Activated CD4-positive, alpha-beta T cell treated with anti-CD3 and anti-CD28 coated beads for 36 hours (primary cell): ENCODE measurements at places on chromosomes 11 and 22.

GRCh38 chr22:44825310-44826150 lies 73.2 kb downstream of the ARHGAP8 start:
- H3K4me3 ChIP-seq = no peak overlapping the region
- H3K27me3 ChIP-seq = peaks cover 4% of the 10 kb centered on the region
- H3K4me1 ChIP-seq = no peaks in the 10 kb centered on the region
- no peak overlapping the region for H3K27ac ChIP-seq
- no peaks in the 10 kb centered on the region for H3K36me3 ChIP-seq
- no peak for DNase-seq

- H3K4me3 ChIP-seq = peak overlapping the region; percentile 93
- DNase-seq = no peak
- peak overlapping the region; percentile 97 for H3K27ac ChIP-seq
- H3K36me3 ChIP-seq = peaks cover 60% of the 10 kb centered on the region
Measured at GRCh38 chr11:62574363-62575071, 826 bp upstream of the EEF1G start.

DNA sequence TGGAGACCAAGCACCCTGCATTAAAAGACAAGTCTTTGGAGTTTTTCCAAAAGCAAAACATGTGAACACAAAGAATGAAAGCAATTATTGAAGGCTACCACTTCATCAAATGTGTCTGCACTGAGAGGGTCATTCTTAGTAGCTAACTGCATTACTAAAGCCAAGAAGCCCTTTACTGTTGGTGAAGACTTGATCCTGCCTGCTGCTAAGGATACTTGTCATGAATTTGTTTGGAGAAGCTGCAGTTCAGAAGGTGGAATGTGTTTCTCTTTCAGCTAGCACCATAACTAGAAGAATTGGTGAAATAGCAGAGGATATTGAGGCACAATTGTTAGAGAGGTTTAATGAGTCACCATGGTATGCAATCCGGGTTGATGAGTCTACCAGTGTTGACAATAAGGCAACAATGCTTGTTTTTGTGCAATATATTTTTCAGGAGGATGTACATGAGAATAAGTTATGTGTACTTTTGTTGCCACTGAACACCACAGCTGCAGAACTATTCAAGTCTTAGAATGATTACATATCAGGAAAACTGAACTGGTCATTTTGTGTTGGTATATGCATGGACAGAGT lies 457.3 kb upstream of the ISX start:
- no peaks in the 10 kb centered on the region for H3K27me3 ChIP-seq
- H3K27ac ChIP-seq = no peak overlapping the region
- no peaks in the 10 kb centered on the region for H3K4me1 ChIP-seq
- no peak for DNase-seq
- no peak overlapping the region for H3K4me3 ChIP-seq

DNA sequence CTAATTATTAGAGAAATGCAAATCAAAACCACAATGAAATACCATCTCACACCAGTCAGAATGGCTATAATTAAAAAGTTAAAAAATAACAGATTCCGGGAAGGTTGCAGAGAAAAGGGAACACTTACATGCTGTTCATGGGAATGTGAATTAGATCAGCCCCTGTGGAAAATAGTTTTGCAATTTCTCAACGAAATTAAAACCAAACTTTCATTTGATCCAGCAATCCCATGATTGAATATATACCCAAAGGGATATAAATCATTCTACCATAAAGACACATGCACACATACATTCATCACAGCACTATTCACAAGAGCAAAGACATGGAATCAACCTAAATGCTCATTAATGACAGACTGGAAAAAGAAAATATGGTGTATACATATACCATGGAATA lies 32.5 kb downstream of the NOX4 start:
- no peaks in the 10 kb centered on the region for H3K27me3 ChIP-seq
- no peaks in the 10 kb centered on the region for H3K4me1 ChIP-seq
- no peak for DNase-seq
